ENCODE measurements at places on chromosomes 7 and 10.
A peak's percentile ranks its signal among the peaks of the same experiment; 100 is the strongest.

DNA sequence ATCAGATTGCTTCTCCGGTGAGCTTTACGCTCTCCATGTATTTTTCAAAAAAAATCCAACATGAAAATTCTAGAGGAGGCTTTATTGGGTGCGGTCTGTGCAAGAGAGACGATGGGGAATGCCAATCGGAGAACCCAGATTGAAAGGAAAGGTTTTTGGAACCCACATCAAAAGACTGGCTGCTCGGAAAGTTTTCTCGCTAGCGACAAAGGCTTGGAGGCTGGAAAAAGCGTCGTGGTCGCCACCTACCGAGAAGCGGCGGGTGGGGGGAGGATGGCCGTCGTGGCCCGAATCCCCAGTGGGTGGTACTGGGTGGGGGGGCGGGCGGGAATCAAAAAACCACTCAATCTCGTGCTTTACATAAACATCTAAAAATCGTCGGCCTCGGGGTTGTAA, 1.1 kb upstream of the GTF2I start:
- DNase-seq: peak; percentile 68

- DNase-seq: no peak
These were observed 78.1 kb upstream of the HABP2 start for GRCh38 chr10:113474752-113475151.

GRCh38 chr7:19390795-19391194, 245.6 kb upstream of the FERD3L start:
- no peak for DNase-seq

DNA sequence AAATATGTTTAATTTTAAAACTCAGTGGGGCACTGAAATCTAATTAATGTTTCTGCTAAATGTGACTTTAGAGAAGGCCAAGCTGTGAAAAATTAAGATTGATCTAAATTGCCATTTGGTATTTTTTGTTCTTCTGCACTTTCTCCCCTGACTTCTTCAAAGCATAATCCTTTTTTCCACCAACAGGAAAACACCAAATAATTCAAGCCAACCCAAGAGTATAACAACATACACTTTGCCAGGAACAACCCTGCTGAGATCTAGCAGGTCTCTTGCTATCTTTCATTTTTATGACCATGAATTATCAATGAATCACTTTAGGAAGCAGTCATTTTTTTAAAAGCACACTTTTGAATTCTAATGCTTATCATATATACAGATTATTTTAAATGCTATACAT, 100.1 kb downstream of the USP6NL start:
- no peak for DNase-seq

DNA sequence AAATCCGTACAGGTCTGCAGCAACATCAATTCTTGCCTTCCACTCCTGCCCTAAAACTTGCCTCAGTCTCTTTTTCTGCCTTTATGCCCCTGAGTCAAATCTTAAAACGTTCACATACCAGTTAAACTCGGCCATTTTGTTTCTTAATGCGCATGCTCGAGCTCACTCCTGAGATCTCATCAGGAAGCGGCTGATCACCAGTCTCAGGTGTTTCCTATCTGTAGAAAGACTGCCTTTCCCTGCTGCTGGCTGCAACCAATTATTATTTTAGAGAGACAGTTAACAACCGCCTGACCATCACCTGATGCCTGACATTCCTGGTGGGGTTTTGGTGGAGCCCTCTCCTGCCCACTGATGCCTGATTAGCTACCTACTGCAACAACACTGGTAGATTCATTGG, 70.2 kb upstream of the TMEM140 start:
- no peak for DNase-seq

- DNase-seq: no peak
These were observed 95.6 kb downstream of the NEURL1 start for GRCh38 chr10:103589074-103589630.

GRCh38 chr7:36217211-36217960, 64.3 kb downstream of the EEPD1 start:
- DNase-seq: no peak

GRCh38 chr10:96124230-96125141, 5.6 kb upstream of the ZNF518A start:
- no peak for DNase-seq

DNA sequence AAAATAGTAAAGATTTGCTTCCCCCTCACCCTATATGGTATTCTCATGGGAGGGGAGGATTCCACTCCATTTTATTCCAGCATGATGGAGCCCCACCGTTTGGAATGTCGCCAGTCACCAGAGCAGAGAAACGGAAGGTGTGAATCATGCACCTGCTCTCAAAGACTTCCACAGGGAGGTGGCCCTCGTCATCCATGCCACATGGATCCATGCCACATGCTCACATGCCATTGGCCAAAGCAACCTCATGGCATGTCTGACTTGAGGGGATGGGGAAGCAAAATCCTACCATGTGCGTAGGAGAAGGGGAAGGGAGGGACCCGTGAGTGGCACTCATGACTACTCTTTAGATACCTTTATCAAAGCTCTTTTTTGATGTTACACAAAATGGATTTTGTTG, 256.0 kb downstream of the SKAP2 start:
- no peak for DNase-seq

- DNase-seq: peak; percentile 78
These were observed 41.2 kb downstream of the ZCCHC24 start for GRCh38 chr10:79404231-79404609.

DNA sequence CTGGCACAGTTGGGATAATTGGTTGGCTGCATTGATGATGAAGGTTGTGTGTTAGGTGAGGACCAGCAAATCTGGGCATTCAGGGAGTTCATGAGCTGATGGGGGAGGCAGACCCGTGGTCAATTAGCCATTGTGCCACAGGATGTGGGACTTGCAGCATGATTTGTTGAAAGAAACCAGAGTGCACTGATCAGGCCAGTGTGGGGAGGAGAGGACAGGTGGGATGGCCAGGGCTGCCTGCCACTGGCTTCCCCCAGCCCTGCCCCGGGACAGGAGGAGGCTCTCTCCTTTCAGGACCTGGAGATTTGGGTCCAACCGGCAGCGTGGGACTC, 4.3 kb downstream of the CLIP2 start:
- no peak for DNase-seq

GRCh38 chr10:17375936-17376584, 78.3 kb downstream of the ST8SIA6 start:
- no peak for DNase-seq

- DNase-seq: no peak
These were observed 6.6 kb upstream of the NRF1 start for GRCh38 chr7:129604713-129605437.

- no peak for DNase-seq
These were observed 279.9 kb downstream of the NEBL start for GRCh38 chr10:20616918-20617810.

GRCh38 chr7:157560258-157560654, 223.5 kb downstream of the DNAJB6 start:
- DNase-seq: no peak

GRCh38 chr10:29254123-29255046, 34.5 kb upstream of the LYZL1 start:
- DNase-seq: no peak

DNA sequence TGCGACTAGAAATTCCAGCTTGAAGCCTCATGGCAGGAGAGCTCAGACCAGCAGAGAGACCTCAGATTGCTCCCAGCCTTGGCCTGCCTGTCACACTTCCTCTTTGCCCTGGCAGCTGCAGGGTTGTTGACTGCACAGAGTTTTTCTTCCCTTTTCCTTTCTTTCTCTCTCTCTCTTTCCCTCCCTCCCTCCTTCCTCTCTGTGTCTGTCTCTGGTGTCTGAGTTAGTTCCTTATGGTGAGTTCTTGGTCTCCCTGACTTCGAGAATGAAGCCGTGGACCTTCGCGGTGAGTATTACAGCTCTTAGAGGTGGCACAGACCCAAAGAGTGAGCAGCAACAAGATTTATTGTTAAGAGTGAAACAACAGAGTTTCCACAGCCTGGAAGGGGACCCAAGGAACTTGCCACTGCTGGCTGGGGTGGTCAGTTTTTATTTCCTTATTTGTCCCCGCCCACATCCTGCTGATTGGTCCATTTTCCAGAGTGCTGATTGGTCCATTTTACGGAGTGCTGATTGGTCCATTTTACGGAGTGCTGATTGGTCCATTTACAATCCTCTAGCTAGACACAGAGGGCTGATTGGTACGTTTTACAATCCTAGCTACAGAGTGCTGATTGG, 266.3 kb downstream of the RPS24 start:
- peak; percentile 24 for DNase-seq

DNA sequence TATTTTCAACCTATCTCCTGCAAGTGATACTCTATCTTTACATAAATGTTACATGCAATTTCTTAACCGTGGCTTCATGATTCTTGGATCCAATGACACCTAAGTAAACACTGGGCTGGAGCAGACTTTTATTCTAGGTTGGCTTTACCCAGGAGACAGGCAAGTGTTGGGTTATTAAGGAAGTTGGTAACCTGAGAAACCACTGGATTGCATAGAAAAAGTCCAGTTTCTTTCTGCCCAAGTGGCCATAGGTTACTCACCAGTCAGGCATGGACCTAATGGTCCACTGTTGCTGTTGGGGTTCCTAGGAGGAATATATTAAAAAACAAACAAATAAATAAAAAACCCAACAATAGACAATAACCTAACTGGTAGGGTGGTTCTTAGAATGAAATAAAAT, 112.8 kb downstream of the SEMA3D start:
- no peak for DNase-seq

- DNase-seq: no peak
These were observed 78.0 kb downstream of the FAM13C start for GRCh38 chr10:59284118-59284975.

DNA sequence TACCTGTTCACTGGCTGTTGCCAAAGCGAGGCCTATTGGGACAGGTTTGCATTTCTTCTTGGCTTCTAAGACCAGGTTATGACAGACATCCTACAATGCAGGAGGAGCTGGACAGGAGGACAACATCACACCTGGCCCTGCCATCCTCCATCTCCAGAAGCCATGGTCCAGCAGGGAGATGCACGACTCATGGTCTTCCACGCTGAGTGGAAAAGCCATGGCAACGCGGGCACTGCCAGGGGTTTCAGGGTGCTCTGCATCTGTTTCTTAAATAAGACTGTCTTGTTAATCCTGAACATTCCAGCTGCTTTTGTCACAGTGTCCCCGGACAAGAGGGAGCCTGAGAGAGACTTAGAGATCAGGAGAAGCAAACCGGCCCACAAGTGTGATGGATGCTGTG, 40.3 kb downstream of the CLRN3 start:
- no peak for DNase-seq

DNA sequence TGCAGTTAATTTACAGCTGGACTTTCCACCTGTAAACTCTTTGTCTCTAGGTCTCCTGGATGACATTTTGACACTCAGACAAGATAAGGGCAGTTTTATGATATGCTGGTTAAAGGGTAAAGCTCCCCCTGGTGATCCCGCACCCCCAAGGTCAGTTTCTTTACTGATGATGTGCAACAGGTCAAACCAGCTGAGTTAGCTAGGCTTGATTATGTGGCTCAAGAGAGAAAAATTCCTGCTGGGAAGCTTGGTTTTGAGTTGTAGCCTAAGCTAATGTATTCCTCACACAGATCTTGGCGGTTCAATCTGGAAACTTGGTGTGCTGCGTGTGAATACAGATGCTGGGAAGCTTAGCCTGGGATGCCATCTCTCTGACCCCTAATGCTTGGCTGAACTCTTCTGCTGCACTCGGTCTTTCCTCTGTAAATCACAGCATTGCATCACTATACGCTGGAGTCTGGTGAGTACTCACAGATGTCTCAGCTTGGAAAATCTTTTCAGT, 11.4 kb upstream of the AKR1D1 start:
- no peak for DNase-seq

DNA sequence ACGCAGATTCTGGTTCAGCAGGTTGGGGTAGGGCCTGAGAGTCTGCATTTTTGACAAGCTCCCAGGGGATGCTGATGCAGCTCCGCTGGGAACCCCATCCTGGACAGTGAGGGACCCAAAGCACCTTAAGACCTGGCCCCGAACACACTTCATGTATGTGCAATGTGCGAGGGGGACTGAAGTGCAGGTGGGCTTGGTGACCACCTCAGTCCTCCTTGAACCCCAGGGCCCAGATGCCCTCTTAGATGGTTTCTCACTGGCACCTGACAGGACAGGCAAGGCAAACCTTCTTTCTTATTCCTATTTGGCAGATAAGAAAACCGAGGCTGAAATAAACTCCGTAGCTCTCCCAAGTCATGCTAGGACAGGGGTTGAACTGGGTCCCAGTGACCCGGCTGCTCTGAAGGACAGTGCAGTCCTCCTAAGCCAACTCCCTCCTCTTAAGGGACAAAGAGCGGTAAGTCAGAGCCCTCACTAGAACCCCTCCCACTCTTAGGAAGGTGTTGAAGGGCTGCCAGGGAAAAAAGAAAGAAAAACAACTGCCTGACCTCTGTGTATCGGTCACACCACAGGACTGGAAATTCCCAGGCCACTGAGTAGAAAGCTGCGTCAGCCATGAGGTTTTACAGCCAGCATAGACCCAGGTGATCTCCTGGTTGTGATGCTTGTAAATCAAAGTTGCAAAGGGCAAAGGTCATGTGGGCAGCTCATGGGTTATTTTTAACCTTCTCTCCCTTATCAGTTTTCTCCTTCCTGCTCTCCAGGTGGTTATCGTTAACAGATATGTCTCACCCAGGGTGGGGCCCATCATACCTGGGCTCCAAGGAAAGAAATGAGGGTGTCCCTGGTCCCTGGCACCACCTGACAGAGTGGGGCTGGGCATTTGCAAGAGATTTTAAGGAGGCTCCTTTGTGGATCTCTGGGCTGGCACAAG, 90.9 kb upstream of the SMNDC1 start:
- no peak for DNase-seq

GRCh38 chr10:66349726-66350125, 576.1 kb upstream of the LRRTM3 start:
- no peak for DNase-seq

- DNase-seq: no peak
These were observed 190.9 kb downstream of the RNLS start for GRCh38 chr10:88392222-88392621.

- DNase-seq: no peak
These were observed 51.4 kb upstream of the AOAH start for GRCh38 chr7:36775676-36776075.

- DNase-seq: peak; percentile 52
These were observed 139.9 kb downstream of the PKD1L1 start for GRCh38 chr7:47808321-47808720.

DNA sequence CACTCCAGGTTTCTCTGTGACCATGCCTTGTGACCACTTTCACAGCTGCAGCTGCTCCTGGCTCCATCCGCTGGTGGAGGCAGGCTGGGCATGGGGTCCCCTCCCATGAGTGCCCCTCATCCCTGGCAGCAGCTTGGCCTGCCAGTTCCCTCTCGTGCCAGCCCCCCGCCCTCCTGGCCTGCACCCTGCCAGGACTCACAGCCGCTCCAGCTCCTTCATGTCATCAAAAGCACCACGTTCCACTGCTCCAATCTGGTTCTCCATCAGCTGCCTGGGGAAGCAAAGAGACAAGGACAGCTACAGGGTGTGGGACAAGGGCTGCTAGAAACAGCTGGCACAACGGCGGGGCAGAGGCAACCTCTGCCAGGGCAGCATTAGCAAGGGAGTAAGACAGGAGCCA, 22.6 kb downstream of the SLIT1 start:
- no peak for DNase-seq

DNA sequence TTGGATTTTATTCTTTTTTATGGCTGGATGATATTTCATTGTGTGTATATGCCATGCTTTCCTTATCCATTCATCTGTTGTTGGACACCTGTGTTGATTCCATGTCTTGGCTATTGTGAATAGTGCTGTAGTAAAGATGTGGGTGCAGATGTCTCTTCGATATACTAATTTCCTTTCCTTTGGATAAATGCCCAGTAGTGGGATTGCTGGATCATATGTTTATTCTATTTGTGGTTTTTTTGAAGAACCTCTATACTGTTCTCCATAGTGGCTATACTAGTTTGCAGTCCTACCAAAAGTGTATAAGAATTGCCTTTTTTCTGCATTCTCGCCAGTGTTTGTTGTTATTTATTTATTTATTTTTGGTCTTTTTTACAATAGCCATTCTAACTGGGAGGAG, 159.8 kb downstream of the WNT2 start:
- DNase-seq: no peak
